Stimulated activated CD8-positive, alpha-beta memory T cell treated with anti-CD3 and anti-CD28 coated beads, Interleukin-2, amount 100 ng/mL, for 1 hour (primary cell): ENCODE measurements at places on chromosomes 11 and 22.

DNA sequence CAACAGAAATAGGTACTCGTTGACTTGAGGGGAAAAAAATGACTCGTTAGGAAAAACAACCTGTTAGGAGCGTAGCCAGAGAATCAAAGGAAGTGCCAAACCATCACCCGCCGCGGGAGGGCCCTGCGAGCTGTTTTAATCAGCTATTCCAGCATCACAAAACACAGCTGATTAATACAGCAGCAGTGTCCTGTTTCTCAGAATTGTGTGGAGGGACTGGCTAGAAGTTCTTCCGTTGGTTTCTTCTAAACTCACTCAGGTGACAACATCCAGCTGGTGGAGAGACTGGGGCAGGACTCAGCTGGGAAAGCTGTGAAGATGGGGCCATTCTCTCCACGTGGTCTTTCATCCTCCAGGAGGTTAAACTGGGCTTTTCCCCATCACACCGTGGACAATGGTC, 28.0 kb downstream of the HSPA8 start:
- DNase-seq: no peak

DNA sequence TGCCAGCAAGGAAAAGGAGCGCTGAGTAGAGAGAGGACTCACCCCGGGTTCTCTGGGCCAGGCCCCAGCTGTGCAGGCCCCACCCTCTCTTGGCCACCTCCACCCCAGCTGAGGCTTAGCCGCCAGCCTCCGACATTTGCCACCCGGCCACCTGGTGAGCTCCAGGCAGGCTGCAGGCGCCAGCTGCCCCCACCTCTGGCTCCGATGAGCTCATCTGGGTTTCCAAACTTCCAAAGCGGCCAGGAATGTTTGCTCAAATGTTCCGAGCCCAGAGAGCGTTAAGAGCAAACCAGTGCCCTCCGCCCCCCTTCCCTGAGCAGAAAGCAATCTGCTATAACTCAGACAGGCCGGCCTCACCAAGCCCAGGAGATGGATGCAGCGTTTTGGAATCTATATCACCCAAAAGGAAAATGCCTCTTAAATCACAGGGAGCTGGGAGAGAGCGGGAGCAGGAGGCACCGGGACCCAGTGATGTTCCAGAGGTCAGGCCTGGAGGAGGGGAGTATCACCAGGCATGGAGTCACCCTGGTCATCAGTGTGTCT, 9.1 kb upstream of the MN1 start:
- DNase-seq: no peak

- no peak for DNase-seq
Measured at GRCh38 chr11:37704791-37705190, 1106.8 kb upstream of the RAG2 start.

GRCh38 chr22:45670981-45671782, 452 bp upstream of the ATXN10 start:
- DNase-seq: no peak

- no peak for DNase-seq
Measured at GRCh38 chr11:86475027-86475426, 100.3 kb downstream of the CCDC81 start.

DNA sequence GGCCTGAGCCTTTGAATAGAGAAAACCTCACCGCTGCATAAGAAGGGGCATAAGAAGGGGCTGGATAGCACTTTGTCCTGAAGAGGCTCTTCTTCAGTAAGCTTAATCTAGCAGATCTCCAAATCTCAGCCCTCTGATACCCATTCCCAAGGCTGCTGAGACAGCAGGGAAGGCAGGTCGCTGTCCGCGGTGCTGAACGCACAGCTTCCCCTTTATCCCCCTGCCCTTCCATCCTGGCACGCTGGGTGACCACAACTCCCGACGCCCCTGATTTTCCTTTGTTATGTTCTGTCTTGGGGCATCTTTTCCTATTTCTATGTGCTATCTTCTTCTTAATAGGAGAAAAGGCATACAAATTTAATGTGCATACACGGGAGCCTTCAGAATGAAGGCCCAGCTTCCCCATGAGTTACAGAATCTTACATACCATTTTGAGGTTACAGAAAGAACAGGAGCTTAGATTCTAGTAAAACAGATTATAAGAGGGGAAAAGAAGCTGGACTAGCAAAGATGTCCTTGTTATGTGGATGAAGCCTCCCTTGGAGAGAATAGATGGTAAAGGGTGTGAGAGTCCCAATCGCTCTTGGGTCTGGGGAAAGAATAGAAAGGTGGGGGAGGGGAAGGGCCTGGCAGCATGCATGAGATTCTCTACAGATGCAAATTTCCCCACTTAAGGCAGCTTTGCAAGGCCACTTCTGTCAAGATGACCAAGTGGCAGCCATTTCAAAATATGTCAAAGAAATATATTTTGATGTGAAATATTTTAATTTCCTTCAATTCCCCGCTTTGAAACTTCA, 5.7 kb upstream of the SULT4A1 start:
- no peak for DNase-seq

- DNase-seq: peak; percentile 4
Measured at GRCh38 chr11:43830928-43831440, 49.6 kb upstream of the ALKBH3 start.

DNA sequence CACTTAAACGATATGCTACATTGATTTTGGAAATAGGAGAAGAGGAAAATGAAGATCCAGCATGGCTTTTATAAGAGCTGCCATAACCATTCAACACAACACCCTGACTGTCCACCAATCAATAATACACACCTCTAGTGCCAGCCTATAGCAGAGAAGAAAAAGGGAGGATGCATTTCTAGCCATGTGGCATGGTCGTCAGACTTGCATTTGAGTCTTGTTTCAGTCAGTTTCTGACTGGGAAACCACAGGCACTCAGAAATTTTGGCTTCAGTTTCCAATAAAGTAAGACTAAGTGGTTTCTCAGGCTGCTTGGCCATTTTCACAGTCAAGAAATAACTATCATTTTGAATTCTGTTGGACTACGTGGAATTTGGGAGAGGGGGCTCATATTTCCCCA, 523.5 kb upstream of the LRRC4C start:
- DNase-seq: no peak

- DNase-seq: no peak
Measured at GRCh38 chr11:40921246-40921645, 538.2 kb downstream of the LRRC4C start.

DNA sequence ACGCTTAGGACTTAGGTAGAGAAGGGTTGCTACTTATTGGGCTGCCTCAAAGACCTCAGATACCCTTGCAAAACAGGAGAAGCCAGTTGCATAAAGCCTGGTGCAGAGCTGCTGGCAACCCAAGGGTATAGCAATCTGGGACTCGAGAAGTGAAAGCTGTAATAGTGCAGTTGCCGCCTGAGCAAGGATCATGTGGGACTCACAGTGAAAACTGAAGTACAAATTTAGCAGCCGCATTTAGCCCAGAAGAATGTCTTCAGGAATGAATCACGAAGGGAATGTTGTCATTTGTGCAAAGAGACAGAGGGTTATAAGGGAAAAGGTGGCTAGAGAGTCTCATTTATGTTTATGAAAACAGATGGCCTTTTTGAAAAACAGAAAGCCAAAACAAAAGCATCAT, 267.2 kb downstream of the TENM4 start:
- no peak for DNase-seq

DNA sequence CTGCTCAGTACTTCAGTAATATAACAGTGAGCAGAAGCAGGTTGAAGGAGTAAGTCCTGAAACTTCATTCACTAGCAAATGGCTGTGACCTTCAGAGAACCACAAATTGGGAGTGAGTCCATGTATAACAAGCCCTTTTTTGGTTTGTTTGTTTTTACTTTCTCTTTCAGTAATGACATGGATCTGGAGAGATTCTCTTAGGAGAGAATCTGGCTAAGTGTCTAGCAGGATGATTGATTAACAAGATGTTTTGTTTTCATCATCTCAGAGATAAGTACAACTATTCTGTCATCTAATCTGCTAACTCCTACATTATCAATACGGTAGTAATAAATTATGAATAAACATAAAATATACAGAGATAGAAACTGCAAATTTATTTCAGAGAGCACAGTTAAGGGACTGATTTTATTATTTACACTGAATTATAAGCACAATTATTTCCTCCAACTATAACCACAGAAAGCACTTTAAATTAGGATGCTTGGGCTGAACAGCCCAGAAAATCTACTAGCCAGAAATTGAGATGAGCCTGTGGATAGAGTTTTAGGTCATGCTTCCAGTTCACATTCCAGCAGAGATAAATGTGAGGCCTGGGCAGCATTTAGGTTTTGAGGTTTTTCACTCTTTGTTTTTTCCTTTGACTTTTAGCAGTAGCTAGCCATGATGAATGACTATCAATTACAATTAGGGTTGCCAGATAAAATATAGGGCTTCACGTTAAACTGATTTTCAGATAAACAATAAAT, 429.3 kb upstream of the FAT3 start:
- no peak for DNase-seq

GRCh38 chr11:127110542-127110941, 110.0 kb upstream of the KIRREL3 start:
- no peak for DNase-seq

DNA sequence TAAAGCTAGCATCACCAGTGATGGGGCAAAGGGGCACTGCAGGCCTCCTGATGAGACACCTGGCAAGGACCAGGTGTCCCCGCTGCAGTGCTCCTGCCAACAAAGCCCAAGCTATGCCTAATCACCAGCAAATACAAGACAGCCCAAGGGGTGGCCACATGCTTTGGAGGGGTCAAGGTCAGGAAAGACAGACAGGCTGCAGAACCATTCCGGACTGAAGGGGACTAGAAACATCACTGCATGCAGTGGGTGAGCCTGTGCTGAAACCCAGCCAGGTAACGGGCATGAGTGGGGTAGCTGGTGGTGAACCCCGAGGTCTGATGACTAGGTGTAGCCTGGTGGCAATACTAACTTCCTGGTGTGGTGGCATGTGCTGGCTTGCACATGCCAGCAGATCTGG, 111.1 kb downstream of the MED15 start:
- DNase-seq: no peak

DNA sequence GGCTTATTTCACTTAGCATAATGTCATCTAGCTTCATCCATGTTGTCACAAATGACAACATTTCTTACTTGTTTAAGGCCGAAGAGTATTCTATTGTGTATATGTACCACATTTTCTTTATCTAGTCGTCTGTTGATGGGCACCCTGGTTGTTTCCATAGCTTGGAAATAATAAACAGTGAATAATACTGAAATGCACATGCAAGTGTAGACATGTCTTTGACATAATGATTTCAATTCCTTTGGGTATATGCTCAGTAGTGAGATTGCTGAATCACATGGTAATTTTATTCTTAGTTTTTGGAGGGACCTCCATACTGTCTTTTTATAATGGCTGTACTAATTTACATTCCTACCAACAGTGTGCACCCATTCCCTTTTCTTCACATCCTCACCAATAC, 508.0 kb downstream of the NELL1 start:
- no peak for DNase-seq
